ENCODE measurements at places on chromosomes 5 and 9. TPM values are rescaled to one million over a fixed set of nuclear protein-coding genes. Genes with fewer than 3 reads are reported as not detected.

GRCh38 chr5:83396662-83397061, 74.9 kb upstream of the VCAN start:
- DNase-seq: no peak

DNA sequence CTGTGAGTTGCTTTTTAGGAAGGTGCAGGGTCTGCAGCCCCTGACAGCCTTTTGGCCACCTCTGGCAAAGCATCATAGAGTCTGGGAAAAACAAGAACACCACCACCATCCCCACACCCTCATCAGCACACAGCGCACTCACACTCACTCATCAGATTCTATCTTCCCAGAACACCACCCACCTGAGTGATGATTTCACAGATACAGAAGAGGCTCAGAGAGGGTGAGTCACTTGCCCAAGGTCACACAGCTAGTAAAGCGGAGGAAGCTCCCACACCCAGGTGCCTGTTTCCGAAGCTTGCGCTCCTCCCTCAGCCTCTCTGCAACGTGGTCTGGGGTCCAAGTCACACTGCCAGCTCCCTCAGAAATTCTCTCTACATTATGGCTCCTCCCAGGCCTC, 41.8 kb upstream of the HRH2 start:
- no peak for DNase-seq

DNA sequence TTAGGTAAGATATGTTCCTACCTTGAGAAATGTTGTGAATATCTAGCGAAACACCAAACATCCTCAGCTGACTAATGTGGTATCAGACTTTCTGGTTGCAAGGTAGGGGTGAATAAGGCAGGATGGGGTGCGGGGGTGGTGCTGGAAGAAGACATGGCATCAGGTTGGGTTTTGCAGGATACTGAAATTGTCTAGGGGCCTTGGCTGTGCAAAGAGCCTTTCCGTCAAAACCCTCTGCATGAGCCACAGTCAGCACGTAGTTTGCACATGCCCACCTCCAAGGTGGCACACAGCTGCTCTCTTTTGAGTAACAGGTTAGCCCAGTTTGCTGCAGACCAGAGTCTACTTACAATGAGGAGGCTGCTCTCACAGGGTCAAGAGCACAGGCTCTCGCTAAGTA, 42.0 kb downstream of the SFXN1 start:
- no peak for DNase-seq

GRCh38 chr5:149358294-149358651, 427 bp downstream of the PCYOX1L start:
- no peak for DNase-seq

MEF2C gene
- 9.9 TPM for total RNA-seq

DNA sequence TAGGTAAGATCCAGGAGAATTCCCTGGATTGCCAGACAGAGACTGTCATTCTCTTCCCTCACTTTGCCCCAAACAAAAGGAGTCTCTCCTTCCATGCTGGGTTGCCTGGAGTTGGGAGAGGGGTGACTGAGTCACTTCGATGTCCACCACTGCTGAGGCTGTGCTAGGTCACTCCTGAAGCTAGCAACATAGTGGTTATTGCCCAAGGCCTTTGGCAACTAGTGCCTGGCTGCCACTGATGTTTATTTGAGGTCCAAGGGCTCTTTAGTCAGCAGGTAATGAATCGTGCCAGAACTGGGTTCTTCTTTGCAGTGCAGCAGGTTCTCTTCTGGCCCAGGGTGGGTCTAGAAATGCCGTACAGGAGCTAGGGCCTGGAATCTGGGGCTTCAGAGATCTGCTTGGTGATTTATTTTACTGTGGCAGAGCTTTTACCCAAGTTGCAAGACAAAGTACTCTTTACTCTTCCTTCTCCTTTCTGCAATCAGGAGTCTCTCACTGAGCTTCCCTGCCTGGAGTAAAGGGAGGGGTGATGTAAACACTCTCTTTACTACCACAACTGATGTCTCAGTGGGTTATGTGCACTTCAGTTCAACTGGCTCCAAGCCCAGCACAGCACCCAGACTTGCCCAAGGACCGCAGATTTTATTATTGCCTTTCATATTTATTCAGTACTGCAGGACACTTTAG, 155.7 kb upstream of the SH3GL2 start:
- no peak for DNase-seq

HSPB3 gene
- not detected for total RNA-seq

EQTN gene
- not detected for total RNA-seq

GRCh38 chr9:111969622-111970021, 73.0 kb downstream of the UGCG start:
- no peak for DNase-seq

DNA sequence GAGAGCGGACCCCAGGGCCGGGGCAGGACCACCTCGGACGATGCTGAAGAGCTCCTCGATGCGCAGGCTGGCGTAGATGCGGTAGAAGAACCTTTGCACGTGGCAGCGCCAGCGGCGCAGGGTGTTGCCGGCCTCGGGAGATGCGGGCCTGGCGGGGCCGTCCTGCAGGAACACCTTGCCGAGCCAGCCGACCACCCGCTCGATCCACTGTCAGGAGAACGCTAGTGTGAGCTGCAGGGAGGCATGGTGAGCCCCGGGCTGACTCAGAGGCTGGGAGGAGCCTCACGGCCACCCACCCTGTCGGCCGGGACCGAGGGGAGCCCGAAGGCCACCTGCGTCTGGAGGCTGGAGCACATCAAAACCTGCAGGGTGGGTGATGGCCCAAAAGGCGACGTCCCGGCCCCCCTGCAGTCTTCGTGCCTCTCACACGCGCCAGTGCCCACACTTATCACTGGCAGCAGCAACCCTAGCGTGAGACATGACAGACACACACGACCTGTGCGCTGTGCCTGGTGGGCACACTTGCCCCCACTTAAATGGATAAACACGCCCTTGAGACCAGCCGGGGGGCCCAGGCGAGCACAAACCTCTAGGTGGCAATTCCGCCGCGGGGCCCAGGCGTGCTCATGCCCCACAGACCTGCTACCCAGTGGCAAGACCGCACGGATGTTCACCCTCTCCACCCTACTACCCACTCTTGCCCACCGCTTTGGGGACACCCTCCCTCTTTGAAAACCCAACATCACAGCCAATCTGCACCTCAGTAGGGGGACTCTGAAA, 3.3 kb downstream of the ANAPC2 start:
- DNase-seq: no peak

DNA sequence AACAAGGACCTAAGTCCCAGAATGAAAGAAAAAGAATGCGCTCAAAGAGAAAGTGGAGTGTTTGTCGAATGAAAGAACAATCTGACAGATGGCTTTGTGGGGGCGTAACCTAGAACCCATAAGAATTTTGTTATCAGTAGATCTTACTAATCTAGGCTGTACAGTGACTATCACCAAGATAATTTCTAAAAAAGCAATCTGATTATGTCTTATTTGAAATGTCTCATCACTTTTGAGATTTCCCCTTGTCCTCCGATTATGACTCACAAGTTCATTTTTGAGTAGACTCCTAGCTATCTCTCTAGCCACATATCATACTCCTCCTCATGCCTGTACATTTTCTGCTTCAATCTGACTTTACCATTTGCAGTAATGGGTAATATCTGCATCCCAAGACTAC, 135.6 kb upstream of the SMARCA2 start:
- DNase-seq: no peak

- DNase-seq: no peak
Measured at GRCh38 chr5:180074462-180074861, 2.9 kb upstream of the RNF130 start.

DNA sequence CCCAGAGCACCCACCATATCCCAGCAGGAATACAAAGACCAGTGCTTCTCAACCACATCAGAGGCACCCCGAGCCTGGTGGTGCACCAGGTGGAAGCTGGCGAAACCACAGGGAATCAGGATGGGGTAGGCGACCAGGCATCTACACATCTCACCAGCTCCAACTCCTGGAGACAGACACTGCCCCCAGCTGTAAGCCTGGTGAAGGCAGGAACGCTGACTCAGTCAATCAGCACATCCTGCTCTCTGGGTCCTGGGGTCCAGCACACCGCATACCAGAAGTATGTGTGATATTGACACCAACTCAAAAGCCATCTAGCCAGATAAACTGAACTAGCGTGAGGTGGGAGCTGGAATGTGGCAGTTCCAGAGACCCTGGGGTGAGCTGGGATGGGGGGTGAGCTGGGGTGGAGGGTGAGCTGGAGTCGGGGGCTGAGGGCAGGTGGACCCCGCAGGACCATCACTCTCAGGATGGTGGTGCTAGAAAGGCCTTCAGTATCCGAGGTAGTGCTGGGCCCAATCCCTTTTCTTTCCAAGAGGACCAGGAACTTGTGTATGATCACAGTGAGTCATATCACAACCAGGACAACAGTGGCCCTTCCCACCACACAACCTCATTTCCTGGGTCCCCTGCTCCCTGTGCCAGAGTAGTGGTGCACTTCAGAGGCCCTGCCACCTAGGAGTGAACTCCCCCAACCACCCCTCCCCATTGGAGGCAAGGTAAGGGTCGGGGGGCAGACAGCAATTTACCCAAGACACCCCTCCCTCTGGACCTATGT, 2.5 kb downstream of the DBN1 start:
- DNase-seq: no peak

FBLL1 gene
- 3.8 TPM for total RNA-seq

PTGR1 gene
- total RNA-seq: 17.1 TPM

GPR151 gene
- not detected for total RNA-seq

DNA sequence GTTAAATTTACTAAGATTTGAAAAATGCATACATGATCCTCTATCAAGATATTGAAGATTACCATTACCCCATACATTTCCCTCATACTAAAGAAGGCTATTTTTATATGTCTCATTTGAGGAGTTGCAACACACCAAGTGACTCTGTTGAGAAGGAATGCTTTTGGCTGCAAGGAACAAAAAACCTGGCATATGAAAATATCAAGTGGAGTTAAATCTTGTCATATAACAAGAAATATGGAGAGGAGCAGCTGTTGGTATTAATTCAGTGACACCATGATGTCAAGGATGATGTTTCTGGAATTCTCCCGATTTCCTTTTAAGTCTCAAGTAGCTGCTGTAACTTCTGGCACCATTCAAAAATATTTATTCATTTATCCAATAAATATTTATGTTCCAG, 193.8 kb downstream of the CSNK1G3 start:
- DNase-seq: no peak

PCDHAC2 gene
- total RNA-seq: 2.3 TPM

GRCh38 chr5:133396814-133397213, 215.5 kb downstream of the FSTL4 start:
- no peak for DNase-seq

GRCh38 chr9:128077847-128078503, 9.9 kb downstream of the SLC25A25 start:
- no peak for DNase-seq

DNA sequence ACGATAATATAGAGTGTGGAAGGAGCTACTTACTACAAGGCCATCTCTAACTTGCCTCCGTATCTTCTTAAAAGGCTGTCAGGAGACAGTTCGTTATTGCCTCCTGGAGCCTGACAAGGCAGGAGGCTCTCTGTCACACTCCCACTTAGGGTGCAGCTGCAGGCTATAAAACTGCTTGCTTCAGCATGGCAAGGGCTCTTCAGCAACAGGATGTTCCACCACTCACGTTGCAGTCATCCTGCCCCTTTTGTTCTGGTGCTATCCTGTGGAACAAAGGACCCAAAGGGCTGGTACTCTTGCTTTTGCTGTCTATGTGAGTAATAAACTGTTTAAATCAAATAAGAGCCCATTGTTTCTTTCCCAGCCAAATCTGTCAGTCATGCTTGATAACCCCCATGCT, 508.9 kb downstream of the NTRK2 start:
- no peak for DNase-seq

DNA sequence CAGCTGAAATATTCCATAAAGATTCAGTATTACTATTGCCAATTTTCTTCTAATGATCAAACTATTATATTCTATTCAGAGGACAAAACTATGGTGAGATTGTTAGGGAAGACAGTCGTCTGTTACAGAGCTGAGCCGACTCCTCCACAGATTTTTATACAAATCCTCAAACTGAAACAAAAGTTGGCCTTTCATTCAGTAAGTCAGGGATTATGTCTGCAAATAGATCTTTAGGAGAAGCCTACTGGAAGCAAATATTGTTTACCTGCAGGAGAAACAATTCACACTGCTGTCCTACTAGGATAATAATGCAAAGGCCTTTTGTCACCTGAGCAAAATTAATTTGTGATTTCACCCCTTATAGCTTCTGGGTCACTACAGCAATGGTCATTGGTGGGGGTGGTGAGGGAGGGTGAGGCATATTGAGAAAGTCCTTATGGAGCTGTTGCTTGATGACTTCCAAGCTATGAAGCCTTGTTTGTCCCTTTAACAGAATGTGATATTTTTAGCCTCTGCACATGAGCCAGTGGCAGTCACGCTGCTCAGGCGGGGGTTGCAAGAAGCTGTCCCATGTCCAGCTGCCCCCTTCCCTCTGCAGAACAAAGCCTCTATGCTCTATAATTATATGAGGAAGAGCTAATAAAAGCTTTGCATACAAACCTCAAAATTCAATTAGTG, 200.5 kb upstream of the KLF9 start:
- DNase-seq: no peak

PGM5 gene
- total RNA-seq: not detected

RXRA gene
- total RNA-seq: 76.4 TPM

MGAT4B gene
- 185 TPM for total RNA-seq

GRCh38 chr9:134704498-134704897, 62.9 kb downstream of the COL5A1 start:
- DNase-seq: no peak

- no peak for DNase-seq
Measured at GRCh38 chr9:82539856-82540579, 522.9 kb downstream of the RASEF start.

GRCh38 chr5:108898707-108899106, 151.0 kb downstream of the FER start:
- no peak for DNase-seq

ZBED3 gene
- 18.0 TPM for total RNA-seq

GRCh38 chr5:72214168-72214567, 105.9 kb downstream of the MRPS27 start:
- no peak for DNase-seq

DNA sequence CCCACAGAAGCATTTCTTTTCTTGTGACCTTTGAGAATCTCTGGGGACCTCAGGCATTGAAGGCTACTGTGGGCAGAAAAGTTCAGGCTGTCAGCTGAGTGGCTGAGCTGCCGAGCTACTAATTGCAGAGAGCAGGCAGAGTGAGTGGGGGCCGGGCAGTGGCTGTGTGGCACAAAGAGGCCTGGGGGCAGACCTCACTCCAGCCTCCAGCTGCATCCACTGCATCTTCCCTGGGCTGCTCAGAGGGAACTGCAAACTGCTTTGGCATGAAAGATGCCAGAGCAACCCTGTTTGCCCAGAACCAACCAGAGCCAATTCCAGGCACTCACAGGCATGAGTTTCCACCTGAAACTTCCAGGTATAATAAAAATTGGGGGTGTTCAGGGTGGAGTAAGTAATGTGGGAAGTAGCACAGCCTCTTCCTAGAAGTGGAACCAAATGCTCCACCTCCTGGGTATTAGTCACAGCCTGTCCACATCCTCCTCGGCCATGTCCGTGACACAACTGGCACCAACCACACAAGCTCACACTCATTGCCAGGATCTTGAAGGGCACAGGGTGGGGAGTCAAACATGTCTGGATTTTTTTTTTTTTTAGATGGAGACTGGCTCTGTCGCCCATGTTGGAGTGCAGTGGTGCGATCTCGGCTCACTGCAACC, 548.9 kb downstream of the BNC2 start:
- no peak for DNase-seq

GRCh38 chr5:110899566-110900412, 161.0 kb downstream of the SLC25A46 start:
- no peak for DNase-seq

All from osteocyte (in vitro differentiated cells).